ENCODE measurements at places on chromosomes 2 and 18. TPM values are rescaled to one million over a fixed set of nuclear protein-coding genes. Genes with fewer than 3 reads are reported as not detected.

- DNase-seq: no peak
Measured at GRCh38 chr2:187372213-187372612, 75.8 kb downstream of the CALCRL start.

Gene LIMS3
- 9.7 TPM for total RNA-seq

DNA sequence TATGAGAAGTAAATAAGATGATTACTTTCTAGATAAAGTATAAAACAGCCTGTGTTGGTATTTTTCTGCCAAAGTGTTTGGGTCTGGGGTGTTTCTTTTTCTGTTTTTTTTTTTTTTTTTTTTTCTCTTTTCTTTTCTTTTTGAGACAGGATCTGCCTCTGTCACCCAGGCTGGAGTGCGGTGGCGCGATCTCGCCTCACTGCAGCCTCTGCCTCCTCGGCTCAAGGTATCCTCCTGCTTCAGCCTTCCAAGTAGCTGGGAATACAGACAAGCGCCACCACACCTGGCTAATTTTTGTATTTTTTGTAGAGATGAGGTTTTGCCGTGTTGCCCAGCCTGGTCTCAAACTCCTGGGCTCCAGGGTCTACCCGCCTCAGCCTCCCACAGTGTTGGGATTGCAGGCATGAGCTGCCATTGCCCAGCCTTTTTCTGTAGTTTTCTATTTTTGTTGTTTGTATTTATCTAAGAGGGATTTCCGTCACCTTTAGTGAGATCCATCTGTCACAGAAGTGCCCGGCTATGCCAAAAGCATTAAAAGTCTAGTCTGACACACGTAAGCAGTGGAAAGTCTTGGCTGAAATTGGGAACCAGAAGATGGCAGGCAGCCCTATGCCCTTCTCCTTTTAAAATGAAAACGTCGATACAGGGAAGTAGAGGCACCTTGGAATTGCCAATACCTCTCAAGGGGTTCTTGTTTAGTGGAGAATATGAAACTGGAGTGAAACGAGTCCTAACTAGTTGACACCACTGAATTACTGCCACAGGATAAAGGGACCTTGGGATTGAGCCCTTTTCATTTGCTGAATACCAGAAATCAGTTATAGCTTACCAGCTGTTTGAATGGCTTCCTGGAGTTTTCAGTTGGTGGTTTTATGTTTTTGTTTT lies 14.0 kb downstream of the UGP2 start:
- no peak for DNase-seq

Gene TUBA3D
- not detected for total RNA-seq

DNA sequence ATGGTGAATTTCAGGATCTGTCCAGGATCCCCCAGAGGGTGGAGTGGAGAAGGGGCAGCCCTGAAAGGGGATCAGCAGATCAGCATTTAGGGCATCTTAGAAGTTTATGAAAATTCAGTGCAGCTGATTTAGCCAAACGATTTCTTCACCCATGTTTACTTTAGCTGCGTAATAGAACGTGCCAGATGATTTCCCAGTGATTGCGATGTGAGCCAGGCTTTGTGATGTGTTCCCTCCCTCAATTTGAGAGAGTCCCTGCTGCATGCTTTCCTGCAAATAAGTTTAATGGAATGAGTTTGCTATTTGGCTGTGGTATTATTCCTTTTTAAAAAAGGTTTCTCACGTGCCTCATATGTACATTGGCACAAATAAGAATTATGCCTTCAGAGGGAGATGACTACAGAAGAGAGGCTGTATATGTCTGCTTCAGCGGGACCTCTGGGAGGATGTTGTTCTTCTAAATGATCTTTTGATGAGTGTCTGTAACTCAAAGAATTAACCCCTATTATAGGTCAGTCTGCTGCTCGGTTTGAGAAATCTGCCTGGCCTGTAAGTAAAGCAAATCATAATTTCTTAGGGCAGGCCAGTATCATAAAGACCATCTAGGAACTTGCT lies 111.9 kb downstream of the MRO start:
- no peak for DNase-seq

- no peak for DNase-seq
Measured at GRCh38 chr2:196453613-196454047, 185.9 kb upstream of the CCDC150 start.

DNA sequence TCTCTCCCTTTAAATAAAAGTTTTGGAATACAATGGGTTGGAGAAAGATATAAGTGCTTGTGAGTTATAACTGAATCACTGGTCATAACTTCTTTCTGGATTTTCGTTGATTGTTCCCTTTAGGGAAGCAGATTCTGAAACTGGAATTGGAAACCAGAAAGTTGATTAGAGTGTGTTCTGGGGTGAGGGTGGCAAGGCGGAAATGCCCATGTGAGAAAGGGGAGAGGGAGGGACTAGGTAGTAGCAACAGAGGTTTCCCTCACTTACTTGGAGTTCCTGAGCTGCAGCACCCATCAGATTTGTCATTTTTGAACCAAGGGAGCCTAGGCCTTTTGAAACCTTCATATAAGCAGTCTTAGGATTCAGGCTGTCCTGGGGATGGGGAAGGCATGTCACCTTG lies 453.4 kb downstream of the KCNJ3 start:
- no peak for DNase-seq

- DNase-seq: no peak
Measured at GRCh38 chr2:86225581-86225980, 26.3 kb downstream of the MRPL35 start.

DNA sequence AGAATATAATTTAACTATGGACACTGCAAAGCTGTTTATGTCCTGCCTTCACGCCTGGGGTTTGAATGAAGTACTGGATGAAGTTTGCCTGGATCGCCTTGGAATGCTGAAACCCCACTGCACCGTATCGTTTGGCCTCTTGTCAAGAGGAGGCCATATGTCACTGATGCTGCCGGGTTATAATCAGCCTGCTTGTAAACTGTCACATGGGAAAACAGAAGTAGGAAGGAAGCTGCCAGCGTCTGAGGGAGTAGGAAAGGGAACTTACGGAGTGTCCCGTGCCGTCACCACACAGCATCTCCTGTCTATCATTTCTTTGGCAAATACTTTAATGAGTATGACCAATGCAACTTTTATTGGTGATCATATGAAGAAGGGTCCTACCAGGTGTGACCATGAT lies 105.8 kb downstream of the WDR7 start:
- no peak for DNase-seq

DNA sequence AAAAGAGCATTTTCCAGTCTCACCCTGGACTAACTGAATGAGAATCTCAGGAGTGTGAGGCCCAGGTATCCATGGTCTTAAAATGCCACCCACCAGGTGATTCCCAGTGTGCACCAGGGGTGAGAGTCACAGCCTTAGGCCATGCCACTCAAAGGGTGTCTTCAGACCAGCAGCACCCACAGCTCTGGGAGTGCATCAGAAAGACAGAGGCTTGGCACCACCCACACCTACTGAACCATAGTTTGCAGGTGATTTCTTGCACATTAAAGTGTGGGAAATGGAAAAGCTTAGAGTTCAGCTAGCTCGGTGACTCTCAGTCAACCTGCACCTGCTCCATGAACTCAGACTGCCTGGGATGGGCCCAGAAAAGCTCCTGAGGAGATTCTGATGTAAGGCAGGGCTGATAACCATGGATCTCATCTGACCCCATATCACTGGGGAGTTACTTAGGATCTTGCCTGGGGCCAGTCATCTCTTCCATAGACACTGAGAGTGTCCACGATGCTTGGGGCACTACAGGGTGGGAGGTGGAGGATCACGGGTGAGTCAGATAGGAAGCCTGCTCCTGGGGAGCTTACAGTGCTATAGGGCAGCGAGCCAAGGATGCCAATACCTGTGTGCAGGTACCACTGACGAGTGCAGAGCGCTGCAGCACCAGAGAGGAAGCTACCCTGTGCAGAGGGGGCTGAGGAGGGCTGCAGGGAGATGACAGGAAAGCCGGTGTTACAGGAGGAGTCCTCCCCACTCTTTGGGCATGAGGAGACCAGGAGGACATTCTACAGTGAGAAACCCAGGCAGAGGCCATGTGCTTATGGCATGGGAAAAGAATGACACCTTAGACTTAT lies 4.6 kb downstream of the IL37 start:
- DNase-seq: no peak

DNA sequence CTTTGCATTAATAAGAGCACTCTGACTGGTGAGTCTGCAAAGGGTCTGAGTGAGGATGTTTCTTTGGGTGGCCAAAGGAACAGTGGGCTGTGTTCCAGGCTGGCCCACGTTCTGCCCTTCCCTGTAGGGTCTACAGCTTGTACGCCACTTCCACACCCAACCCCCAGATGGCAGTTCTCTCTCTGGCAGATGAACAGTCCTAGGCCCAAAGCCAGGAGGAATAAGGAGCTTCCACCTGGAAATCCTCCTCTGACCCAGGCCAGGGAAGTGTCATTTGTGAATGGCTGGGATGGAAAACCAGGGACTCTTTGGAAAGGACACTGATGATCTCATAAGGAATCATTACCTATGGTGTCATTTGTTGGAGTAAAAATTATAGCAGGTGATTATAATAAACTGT lies 6.6 kb downstream of the OTOF start:
- DNase-seq: no peak

Gene LCT
- total RNA-seq: 0.77 TPM

Gene GPR39
- 1.3 TPM for total RNA-seq

Gene OTX1
- total RNA-seq: not detected

GRCh38 chr18:6374935-6375529 lies 39.7 kb downstream of the L3MBTL4 start:
- DNase-seq: no peak

Gene FTCDNL1
- total RNA-seq: 4.4 TPM

DNA sequence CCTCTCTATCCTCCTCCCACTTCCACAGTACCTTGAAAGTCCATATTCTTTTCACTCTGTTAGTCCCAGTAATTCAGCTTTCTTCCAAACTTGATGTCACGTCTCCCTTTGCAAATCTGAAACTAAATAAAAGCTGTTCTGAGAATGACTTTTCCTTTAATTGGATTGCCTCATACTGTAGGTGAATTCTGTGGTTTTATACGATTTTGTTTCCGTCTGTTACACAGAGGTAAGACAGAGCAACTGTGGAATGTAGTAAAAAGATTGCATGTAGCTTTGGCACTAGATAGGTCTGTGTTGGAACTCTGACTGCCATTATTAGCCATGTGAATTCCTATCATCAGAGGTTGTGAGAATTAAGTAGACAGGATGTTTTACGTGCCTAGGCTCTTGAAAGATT lies 25.9 kb downstream of the MALT1 start:
- DNase-seq: no peak

DNA sequence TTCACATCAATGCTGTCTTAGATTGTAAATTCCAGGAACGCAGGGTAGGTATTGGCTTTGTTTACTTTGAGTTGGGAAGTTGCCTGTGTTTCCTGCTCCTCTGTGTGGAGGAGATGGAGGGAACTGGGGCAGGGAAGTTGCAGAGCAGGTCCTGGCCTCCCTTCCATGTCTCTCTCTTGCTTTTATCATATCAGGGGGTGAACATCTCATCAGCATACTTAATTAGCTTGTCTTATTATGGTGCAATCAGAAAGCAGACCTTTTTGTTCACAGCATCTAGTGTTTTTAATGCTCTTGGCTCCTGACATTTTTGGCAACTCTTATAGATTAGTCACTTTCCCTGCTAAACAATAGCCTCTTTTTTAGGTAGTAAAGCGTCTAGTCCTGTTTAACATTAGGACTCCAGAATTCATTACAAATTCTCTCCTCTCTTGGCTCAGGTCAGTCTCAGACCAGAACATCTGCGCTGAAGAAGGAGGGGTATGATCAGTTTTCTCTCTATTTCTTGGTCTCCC lies 11.5 kb upstream of the DIPK1C start:
- DNase-seq: no peak

DNA sequence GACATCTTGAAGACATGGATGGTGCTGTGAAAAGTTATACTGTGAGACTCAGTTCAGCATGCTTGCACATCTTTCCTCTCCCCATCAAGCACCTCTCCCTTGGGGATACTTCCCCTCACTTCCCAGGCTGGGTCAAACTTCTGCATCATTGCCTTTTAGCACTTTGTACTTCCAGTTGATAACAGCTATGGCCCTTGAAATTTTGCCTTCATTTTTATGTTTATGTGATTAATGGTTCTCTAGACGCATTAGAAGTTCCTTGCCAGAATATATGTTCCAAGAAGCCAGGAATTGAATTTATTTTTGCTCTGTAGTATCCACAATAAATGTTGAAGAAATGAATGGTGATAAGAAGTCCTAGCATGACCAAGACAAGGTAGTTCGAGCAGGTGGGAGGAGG lies 120.9 kb upstream of the ST6GAL2 start:
- no peak for DNase-seq

- DNase-seq: no peak
Measured at GRCh38 chr2:16255120-16255519, 314.8 kb downstream of the MYCN start.
